ENCODE measurements at places on chromosomes 11 and 22.
A peak's percentile ranks its signal among the peaks of the same experiment; 100 is the strongest.

DNA sequence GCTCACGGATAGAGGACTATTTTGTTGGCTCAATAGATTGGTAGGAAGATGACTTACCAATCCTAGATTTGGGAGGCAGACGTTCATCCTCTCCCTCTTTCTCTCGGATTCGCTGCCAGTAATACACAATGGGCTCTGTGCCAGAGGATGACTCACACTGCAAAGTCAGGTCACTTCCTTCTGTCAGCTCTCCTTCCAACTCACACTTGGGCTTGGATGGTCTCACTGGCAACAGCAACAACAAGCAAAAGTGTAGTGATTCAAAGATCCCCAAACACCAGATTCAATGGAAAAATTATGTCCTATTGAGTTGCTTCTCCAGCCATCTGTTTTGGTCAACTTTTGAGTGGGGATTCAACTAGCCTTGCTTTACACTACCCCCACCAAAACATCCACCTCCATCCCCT lies 21.7 kb upstream of the HSPA8 start:
- DNase-seq: peak; percentile 94

GRCh38 chr11:83976086-83976485 lies 689.9 kb upstream of the CCDC90B start:
- peak; percentile 49 for DNase-seq

- peak; percentile 85 for DNase-seq
Observed at GRCh38 chr11:95831198-95831883, 41.0 kb downstream of the CEP57 start.

DNA sequence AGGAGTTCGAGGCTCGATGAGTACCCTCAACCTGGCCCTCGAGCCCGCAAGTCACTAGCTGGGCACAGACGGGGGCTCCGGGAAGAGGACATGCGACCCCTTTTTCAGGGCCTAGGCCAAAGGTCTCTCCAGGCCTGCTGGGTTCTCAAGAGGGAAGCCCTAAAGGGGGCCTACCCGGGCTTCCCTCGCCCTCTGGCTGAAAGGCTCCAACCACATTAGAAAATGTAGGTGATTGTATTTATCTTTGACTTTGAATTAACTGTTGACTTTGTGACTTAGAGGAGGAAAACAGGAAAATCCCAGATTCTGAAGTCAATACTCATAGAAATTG lies 7.3 kb upstream of the PAX6 start:
- no peak for DNase-seq

DNA sequence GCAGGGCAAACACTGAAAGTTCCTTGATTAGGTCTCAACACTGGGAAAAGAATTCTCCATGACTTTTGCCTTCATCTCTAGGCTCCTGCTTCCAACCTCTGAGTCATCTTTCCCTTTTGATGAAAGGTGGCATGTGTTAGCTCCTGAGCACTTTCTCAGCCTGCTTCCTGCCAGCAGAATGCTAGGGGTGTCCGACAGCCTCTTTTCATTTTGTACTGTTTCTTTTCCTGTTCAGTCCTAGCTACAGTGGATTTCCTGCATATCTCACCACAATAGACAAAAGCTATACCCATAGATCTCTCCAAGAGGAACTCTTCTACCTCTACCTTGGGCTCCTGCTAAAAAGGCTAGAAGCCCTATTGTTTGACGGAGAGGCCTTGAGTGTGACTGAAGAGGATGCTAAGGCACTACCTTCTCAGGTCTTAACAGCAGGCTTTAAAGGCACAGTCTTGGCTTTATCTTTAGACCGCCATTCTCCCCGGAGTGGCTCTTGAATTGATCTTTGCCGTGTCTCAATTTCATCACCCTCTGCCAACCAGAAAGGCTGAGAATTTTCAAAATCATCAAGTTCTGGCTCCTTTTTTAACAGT lies 145.5 kb downstream of the RBFOX2 start:
- peak; percentile 46 for DNase-seq

DNA sequence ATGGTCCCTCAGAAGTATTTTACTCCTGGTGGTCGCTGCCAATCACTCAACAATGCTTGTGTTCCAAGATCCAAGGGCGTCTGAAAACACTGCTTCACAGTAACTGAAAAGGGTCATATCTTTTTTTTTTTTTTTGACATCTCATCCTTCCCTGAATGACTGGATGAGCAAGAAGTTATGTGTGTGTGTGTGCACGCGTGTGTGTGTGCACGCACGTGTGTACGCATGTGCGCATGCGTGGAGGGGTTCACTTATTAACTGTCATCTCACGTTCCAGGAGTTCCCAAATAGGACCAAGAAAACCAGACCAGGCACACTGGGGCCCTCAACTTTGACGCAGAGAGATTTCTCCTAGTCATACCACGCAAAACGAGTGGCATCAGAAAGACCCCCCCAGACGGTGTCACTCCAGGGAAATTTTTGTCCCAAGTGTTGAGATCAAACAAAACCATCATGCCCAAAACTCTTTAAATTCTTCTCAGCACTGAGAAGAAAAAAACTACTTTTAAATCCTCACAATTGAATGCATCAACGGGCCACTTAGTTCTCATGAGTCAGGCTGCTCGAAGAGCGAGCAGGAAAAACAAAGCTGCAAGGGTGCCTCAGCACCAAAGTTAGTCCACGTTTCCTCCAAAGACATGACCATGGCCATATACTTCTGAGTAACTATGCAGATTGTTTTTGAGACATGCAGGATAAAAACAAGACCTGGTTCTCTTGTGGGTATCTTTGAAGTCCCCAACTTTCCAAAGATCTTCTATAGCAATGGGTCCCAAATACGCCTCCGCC lies 12.9 kb downstream of the MN1 start:
- peak; percentile 52 for DNase-seq

DNA sequence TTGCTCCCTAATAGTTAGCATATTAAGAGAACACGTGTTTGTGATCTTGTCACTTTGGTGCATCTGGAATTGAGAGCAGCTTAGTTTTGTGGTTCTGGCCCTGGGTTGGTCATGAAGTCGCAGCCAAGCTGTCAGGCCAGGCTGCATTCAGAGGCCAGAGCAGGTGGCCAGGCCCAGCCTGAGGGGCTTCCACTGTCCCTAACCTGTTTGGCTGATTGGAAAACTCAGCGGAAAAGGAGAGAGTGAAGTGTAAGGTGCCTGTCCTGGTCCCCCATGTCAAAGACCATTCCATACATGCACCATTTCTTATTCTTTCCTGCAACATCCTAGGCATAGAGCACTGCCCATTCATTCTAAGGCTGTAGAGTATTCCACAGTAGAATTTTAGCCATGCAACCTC lies 111.5 kb upstream of the IGLL5 start:
- no peak for DNase-seq

DNA sequence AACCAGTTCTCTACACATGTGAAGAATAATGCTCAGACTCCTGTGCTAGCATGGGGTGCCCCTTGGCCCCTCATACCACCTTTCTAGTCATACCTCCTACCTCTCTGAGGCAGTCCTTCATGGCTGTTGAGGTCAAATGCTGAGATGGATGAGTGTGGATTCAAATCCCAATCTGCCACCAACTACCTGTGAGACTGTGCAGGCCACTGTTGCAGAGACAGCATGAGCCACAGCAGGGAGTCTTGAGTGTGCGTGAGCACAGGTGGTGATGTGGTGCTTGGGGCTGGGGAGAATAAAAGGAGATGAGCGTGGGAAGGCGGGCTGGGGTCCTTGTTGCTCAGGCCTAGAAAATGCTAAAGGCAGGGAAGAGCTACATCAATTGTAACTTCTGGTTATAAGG lies 218.0 kb upstream of the E2F8 start:
- no peak for DNase-seq

DNA sequence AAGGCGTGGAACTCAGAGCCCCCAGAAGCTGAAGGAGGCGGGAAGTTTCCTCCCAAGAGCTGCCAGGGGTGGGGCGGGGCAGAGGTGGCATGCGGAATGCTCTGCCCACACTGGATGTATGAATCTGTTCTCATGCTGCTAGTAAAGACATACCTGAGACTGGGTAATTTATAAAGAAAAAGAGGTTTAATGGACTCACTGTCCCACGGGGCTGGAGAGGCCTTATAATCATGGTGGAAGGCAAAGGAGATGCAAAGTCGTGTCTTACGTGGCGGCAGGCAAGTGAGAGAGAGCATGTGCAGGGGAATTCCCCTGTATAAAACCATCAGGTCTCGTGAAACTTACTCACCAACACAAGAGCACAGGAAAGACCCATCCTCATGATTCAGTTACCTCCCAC lies 57.6 kb downstream of the SMIM38 start:
- no peak for DNase-seq

- no peak for DNase-seq
Observed at GRCh38 chr22:31068970-31069369, 12.1 kb upstream of the SMTN start.

DNA sequence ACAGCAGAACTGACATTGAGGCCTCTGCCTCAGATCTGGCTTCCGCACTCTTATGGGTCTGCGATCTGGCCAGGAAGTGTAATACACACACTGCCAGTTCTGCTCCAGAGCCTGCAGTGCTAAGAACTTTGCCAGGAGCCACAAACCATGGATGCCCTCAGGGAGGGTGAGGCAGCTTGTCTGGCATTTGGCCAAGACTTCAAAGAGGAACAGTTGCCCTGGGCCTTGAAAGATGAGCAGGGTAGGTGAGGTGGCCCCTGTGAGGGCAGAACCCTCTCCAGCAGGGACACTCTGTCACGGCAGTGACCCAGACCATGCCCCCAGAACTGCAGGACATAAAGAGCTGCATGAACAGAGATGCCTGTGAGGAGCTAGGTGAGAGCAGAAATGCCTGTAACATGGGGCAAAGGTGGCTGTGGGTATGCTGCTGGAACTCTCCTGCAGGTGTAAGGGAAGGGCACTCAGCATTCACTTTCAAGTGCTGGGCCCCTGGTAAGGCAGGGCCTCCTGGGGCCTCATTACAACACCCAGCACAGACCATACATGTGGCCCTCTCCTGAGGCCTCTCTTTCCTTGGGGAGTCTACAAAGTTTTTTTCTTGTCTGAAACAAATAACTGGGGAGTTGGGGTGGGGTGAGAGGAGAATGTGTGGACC lies 47.3 kb downstream of the NEU3 start:
- DNase-seq: no peak

DNA sequence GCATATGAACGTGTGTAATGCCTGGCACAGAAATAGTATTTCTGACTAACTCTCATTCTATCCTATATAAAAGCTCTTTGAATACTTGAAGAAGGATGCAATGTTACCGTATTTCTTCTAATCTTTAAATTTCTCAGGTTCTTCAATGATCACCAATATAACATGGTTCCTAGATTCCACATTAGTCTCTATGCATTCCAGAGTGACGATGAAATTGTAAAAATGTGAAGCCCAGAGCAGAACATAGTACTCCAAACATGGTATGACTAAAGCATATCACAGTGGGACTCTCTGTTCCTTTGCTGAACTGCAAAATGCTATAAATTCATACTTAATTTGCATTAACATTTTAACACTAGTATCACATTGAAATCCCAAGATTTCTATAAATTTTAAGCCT lies 877.6 kb upstream of the CHORDC1 start:
- DNase-seq: peak; percentile 84

All from fibroblast of skin of back (primary cell).